ENCODE measurements at places on chromosomes 1 and 21.

DNA sequence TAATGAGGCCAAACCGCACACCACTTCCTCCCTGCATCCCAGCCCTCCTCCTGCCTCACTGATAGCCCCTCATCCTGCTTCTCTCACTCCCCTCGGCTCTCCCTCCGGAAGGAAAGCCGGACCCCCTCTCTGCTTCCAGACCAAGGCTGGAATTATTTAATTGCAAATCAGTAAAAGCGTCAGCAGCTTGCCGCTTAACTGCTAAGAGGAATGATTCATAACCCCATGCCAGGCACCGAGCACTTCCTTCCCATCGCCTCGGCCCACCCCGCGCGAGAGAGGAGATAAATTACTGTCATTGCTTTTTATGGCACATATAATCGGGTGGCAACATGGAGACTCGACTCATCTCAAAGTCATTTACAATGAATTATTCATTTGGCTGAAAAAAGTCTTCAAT is 77.3 kb downstream of the UBIAD1 start:
- DNase-seq: no peak

- DNase-seq: no peak
Measured at GRCh38 chr1:218211241-218211640, 73.9 kb upstream of the RRP15 start.

- DNase-seq: peak; percentile 72
Measured at GRCh38 chr1:54408147-54409066, 2.2 kb upstream of the SSBP3 start.

GRCh38 chr21:42084079-42084478 is 13.0 kb downstream of the UMODL1 start:
- no peak for DNase-seq

DNA sequence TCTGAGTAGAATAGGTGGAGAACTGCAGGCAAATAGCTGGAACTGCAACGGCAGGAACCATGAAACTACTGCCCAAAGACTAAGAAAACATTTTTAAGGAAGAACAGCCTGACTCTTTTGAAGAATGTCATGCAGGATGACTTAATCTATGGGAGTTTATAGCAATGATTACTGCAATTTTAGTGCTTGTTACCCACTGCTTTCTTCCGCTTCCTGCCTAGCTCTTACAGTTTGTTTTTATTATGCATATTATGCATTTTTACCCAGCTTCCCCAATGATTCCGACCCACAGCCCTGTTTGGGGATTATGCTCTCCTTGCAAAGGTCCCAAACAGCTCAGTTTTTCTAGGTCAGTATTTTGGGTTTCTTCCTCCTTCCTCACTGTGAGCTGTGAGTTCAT is 71.2 kb downstream of the PCNX2 start:
- no peak for DNase-seq

DNA sequence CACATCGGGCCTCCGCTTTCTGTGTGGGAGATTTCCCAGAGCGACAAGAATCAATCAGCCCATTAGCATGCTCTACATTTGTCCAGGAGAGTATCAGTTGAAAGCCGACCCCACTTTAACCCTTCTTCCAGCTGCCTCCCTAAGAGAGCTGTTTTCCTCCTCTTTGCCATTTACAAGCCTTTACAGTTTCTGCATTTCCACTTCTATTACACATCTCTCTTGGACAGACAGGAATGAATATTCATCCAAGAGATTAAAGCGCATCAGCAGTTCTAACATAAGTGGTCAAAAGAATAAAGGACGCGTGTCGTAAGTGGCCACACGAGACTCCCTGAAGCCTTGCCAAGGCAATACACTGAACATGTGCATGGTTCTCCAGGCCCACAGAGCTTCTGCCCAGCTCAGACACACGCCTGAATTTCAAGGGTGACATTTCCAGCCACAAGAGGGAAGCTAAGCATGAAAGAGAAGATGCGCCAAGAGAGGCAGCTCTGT is 47.3 kb downstream of the FAM78B start:
- DNase-seq: no peak

DNA sequence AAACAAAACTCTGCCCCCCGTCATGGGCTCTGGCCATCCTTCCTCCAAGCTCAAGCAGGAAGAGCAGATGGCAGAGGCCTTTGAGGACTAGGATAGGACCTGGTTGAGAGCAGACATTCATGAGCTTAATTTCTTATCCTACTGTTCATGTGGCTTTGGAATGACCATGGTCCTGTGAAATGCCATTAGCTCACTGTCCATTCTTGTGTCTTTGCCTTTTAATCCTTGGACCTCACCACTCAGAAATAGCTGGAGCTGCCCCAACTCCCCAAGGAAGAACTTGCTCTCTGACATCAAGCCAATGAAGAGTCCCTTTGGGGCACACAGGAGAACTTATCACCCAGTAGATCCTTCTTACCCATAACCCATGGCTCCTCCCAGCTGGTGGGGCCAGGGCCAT is 11.6 kb upstream of the FAM20B start:
- DNase-seq: no peak

DNA sequence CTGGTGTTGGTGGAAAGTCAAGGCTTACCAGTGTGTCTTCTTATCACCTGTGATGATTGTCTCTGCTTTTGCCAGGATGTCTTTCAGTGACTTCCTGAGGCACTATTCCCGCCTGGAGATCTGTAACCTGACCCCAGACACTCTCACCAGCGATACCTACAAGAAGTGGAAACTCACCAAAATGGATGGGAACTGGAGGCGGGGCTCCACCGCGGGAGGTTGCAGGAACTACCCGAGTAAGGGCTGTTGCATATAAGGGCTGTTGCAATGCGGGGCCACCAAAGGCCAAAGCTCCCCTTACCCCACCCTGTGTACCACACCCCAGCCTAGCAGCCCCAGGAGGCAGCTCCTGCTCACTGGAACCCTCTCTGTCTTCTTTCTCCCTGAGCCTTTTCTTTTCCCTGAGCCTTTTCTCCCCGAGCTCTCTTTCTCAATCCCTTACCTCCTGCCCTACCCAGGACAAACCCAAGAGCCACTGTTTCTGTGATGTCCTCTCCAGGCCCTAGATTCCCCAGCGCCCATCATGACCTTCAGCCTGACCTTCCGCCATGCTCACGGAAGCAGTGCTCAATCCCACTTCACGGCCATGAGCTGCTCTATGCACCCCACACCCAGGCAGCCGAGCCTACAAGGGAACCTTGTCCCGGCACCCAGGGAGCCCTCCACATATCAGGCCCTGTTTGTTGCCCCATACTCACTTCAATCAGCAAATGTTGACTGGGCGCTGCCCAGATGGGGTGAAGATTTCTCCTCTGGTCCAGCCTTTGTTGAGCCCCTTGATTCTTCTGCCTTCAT is 40.6 kb downstream of the CAPN2 start:
- DNase-seq: no peak

DNA sequence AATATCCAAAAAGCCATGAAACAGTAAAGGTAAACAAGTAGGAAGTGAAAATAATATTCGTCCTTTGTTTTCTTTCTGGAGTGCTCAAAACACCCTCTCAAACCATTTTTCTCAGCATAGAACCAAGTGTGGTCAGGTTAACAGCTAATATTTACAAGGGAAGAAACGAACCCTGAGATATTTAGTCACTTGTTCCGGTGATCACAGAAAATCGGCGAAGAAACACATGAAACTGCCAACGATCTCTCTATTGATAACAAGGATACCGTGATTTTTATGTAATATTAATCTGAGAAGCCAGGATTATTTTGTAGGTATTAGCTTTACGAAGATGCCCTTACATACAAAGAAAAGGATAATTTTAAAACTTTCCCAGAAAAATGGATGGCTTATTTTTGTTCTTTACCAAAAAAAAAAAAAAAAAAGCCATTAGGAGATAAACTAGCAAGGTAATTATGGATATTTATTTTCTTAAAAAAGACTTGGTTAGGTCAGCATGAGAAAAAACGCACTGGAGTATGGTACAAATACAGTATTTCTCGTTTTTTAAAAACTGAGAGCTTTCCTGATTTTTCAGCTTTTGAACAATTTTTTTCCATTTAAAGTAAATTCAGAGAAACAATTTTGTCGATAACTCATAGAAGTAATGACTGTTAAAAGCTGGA is 107.3 kb upstream of the HNRNPU start:
- no peak for DNase-seq

DNA sequence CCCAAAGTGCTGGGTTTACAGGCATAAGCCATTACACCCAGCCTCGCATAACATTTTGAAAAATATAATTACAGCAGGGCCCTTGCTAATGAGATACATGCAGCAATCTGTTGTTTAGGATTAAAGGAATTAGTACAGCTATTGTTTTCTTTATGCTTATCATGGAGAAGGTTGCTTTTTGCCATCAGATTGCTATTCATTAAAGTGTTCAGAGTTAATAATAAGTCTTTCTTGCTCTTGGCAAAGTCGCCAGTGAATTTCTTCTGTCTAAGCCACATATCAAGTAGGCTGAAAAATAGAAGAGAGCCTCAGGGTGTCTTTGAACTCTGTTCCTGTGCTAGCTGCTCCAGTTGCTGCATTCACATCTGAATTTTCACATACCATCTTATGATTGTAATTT is 144.1 kb downstream of the POU2F1 start:
- DNase-seq: no peak

- DNase-seq: no peak
Measured at GRCh38 chr1:86085741-86086409, 70.7 kb downstream of the COL24A1 start.

DNA sequence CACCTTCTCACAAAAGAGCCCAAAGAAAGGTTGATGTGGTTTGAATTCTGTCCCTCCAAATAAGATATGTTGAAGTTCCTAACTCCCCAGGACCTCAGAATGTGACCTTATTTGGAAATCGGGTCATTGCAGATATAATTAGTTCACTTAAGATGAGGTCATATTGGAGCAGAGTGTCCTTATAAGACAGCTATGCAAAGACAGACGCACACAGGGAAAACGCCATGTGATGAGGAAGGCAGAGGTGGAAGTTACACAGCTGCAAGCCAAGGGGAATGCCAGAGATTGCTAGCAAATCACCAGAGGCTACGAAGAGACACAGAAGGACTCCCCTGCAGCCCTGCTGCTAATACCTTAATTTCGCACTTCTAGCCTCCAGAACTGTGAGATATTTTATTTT is 5.2 kb upstream of the ABCB10 start:
- no peak for DNase-seq

DNA sequence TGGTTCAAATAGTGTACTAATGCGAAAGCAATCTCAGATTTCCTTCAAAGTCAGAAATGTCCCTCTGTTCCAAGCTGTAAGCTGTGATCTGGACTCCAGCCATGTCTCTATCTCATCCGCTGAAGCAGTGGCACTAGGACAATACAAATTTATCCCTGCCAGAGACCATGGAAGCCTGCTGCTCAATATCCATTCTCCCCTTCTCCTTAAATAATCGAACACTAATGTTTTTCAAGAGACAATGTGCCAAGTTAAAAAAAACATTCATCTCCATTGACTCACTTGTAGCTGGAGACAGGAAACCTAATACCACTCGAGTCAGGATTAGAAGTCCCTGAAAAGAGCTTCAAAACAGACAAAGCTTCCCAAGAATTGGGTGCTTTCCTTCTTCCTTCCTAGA is 38.5 kb upstream of the PGBD5 start:
- DNase-seq: no peak

DNA sequence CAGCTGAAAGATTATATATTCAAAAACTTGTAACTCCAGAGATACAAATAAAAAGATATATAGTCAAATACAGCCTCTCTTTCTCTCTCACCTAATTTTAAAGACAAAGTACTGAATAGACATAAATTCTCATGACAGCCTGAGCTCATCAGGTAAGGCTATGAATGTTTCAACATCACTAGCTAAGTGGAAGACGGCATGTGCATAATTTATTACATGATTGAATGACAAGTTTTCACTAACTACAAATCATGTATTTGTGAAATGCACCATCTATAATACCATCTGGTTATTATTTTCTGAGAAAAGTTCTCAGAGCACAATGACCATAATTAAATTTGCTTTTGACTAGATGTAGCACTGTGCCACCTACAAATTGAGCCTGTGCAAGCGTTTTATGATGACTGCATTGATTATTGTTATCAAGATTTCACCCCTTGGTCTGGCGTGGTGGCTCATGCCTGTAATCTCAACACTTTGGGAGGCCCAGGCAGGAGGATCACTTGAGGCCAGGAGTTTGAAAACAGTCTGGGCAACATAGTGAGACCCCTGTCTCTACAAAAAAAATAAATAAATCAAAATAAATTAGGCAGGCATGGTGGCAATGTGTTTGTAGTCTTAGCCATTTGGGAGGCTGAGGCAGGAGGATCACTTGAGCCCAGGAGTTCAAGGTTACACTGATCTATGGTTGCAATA is 128.2 kb downstream of the APP start:
- DNase-seq: no peak

DNA sequence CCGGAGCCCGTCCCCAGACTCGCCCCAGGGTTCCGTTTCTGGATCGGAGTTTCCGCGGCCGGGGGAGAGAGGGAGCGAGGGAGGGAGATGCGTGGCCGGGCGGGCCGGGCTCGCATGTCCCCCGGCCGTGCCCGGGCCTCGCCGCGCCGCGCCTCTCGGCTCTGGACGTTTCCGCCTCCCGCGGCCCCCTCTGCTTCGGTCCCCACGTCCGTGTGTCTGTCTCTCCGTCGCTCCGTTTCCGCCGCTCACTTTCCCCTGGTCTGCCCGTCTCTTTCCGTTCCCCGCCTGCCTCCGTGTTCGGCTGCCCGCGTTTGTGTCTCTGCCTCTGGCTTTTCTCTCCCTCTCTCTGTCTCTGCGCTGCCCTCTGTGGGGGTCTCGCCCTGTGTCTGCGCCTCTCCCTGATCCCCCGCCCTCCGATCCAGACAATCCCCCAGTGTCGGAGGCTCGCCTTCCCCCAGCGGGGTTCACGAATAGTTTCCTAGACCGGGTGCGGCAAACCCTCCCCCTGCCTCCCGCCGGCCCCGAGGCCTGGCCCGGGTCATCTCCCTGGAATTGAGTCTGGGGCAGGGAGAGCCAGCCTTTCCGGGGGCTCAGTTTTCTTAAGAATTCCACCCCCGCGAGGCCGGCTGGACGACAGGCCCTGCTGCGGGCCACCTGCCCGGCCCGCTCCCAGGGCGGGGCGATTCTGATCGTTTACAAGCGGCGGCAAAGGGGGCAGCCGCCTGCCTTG is 735 bp downstream of the NBL1 start:
- no peak for DNase-seq

- no peak for DNase-seq
Measured at GRCh38 chr1:241771117-241771516, 76.9 kb upstream of the EXO1 start.

- no peak for DNase-seq
Measured at GRCh38 chr1:3471356-3472087, 17.1 kb downstream of the ARHGEF16 start.

GRCh38 chr1:86149591-86149990 is 7.0 kb downstream of the COL24A1 start:
- DNase-seq: no peak

Data from HFF-Myc (cell line).